Ammon's horn (tissue), 1 donor: ENCODE measurements at places on chromosomes 5 and 9.

- DNase-seq: no peak
These were observed 21.3 kb upstream of the GLRX start for GRCh38 chr5:95843733-95844223.

GRCh38 chr9:123978981-123979380, 32.6 kb upstream of the LHX2 start:
- no peak for DNase-seq

DNA sequence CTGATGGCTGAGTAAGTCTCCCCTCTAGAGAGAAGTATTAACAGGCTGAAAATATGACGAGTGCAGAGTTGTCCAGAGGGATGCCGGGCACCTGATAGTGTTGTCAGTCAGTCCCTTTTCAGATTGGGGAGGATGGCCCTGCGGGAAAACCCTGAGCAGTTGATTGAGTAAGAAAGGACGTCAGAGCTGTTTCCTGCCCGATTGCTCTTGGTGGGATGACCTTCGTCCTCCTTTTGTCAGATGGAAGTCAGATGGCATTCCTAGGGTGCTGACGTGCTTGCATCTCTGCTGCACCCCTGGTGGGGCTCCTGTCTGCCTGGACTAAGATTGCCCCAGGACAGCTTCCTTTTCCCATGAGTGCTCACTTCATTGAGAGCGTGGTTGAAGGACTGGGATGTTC, 9.8 kb downstream of the ZNF354B start:
- DNase-seq: no peak

DNA sequence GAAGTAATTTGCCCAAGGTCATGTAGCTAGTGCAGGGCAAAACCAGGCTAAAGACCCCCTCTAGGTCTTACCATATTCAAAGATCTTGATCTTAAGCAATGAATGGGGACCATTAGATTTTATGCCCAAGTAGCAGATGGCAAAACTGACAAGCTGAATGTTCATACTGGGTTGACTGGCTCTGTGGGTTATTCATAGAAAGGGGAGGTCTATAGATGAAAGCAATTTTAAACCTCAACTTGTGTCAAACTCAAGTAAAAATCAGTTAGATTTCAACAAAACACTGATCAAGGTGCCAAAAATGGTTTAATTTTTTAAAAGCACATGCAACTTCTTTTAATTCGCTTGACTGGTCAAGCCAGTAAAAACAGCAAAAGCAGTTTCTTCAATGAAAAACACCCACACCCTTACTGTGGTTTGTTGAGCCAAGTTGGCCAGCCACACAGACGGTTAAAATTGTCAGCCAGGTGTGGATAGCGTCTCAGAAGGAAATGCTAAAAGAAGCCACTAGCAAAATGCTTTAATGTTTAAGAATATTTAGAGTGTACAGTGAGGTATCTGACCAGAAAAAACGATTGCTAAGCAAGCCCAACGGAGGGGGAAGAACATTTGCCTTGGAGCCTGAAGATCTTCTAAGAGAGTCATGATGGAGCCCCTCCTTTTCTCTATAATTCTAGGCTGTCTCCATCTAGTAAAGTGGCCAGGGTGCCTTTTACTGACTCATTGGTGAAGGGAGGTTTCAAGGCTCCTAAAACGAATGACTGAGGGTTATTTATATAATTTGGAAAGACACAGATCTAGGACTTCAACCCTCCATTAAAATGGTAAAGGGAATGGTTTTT, 539.6 kb upstream of the CLINT1 start:
- no peak for DNase-seq

- DNase-seq: no peak
These were observed 56.8 kb downstream of the FGF10 start for GRCh38 chr5:44332285-44332971.

DNA sequence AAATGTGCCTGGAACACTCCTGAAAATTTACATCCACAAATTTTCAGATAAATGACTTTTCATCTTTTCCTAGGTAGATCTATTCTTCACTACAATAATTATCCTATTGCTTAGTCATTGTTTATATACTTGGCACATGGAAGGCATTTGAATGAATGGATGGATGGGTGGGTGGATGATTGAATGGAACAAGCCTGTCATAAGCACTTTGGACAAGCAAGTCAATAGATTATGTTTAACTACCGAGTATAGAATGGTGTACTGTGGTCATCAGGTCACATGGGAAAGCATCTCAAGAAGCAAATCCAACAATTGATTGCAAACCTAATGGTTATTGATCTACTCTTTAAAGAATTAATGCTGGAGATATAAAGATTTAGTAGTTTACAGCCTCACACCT, 114.4 kb upstream of the DMRTA1 start:
- no peak for DNase-seq

DNA sequence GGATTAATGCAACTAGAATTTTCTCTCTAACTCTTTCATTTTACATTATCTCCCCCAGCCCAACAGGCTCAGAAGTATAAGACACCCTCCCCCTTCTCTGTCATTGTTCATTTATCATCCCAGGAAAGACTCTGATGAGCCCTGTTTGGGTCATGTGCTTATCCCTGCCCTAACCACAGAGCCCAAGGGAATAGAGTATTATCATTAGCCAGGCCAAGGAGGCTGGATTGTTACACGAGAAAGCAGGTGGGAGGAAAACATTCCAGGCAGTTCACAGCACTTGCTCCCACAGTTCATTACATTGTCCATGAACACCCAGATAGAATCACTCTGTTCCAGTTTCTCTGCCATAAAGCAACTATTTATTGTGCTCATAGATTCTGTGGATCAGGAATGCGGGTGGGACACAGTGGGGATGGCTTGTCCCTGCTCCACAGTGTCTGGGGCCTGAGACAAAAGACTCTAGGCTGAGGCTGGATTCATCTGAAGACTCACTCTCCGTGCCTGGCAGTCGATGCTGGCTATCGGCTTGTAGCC, 59.5 kb upstream of the TMEM215 start:
- no peak for DNase-seq

DNA sequence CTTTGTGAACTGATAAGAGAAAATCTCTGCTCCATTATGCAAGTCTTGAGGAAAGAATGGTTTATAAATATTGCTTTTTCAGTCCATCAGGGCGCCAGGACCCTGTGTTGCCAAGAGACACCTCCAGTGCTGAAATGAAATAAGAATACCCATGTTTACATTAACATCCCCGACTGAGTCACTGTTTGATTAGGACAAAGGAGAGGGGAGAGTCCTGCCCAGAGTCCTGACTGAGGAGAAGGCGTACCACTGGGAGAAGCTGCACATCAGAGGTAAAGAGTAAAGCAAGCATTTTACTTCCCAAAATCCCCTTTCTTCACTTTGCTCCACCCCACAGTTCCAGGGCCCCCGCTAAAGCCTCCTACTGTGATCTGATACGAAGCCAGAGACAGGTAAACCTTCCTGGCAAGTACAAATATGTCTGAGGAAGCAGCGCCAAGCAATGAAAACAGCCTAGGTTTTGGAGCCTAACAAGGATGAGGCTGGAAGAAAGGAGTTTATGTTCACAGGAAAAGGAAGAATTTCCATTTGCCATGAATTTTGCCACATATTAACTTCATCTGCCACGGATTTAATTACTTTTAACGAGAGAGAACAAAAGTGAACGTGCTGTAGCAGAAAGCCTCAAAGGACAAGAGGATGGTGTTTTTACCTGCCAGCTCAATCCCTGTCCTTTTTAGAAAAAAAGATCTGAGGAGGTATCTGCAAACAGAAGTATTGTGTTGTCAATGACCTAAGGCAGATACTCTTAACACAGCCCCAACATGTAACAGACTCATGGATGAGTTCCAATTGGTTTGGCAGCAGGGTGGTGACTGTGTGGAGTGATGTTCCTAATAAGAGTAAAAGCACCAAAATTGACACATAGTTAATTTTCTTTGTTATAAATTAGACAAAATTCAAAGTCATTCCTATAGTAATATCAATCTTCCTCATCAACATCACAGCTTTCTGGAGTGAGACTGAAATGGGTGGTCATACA, 209.4 kb upstream of the TLE4 start:
- DNase-seq: no peak

GRCh38 chr5:157718519-157718918, 12.7 kb upstream of the THG1L start:
- peak; percentile 82 for DNase-seq

- DNase-seq: no peak
These were observed 388.1 kb upstream of the ACO1 start for GRCh38 chr9:31996331-31996730.

GRCh38 chr9:125904155-125904851, 157.1 kb downstream of the PBX3 start:
- DNase-seq: no peak

DNA sequence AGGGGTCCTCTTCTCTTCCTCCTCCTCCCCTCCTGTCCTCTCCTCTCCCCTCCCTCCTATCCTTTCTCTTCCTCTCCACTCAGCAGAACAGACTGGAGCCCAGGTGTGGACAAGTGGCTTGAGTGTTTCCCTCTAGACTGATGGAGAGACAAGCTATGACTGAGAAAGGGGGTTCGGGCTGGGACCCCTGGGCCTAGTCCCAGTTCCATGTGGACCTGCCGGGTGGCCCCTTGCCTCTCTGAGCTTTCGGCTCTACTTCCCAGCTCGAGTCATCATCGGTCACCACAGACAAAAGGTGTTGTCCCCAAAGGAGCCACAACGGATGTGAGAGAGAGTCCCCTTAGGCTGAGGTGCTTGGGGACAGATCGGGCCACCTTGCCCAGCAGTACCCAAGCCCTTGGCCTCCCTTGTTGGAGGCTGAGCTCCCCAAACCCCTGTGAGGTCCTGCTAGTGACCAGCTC, 3.4 kb upstream of the RXRA start:
- no peak for DNase-seq

- DNase-seq: peak; percentile 72
These were observed at the start of gene NFIB for GRCh38 chr9:14313951-14314423. Gene NFIB (minus strand): TSS chr9:14314141. CDS start chr9:14313511, 630 bp downstream.

DNA sequence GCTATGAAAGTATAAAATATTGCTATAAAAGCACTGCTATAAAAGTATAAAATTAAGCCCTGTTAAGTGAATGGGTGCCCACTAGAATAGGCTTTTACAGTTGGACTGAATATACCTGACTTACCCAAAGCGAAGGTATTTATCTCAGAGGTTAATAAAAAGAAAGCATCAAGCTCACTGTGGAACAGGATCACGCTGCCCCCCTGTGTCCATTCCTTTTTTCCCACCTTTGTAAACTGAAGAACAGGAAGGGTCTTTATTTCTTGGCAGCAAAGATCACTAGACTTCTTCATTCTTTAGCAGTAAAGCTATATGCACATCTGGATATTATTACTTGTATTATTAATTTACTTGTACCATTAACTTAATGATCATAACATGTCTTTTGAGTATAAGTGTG, 22.1 kb upstream of the PLPP6 start:
- DNase-seq: peak; percentile 12

GRCh38 chr5:99929067-99929805, 605.9 kb upstream of the FAM174A start:
- no peak for DNase-seq
